GM12865 (cell line): ENCODE measurements at places on chromosomes 16 and 17.

- DNase-seq: no peak
Measured at GRCh38 chr16:59148056-59148768, 414.1 kb upstream of the GOT2 start.

DNA sequence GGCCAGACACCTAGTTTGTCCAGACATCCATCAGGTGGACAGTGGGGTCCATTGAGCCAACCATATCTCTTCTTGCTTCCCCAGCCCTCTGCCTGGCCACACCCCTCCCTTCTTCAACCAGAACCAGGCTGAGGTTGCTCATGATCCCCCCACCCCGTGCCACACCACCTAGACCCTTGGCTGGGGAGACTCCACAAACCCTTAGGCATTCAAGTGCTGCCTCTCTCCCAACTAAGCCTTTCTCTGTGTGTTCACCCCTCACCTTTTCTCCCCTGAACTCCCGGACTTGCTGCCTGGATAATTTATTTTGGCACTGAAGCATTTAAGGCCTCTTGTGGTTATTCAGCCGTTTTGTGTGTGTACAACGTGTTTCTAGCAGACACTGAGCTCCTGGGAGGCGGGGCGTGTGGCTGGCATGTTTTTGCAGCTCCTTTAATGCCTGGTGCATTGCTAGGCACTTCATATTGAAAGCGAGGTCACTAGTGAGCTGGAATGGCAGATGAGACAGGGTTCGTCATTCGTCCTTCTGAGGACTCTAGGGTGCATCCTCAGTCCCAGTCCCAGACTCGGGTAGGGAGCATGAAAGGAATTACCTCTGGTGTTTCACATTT, 28.7 kb downstream of the CACNA1G start:
- no peak for DNase-seq

DNA sequence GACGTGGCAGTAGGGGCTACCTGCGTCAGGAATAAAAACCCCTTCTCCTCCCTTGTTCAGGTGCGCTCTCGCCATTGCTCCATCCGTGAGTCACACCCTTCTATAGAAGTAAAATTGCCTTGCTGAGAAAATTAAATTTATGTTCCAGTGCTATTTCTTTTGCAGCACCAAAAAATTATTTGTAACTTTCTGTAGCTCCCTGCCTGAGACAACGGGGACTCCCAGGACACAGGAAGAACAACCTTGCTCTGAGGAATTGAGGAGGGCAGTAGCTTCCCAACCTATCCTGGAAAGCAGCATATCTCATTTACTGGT, 85.4 kb downstream of the EMP2 start:
- DNase-seq: no peak

- no peak for DNase-seq
Measured at GRCh38 chr17:21174713-21175112, 39.2 kb downstream of the TMEM11 start.

GRCh38 chr16:67150047-67150832, 558 bp downstream of the B3GNT9 start:
- peak; percentile 44 for DNase-seq

- peak; percentile 81 for DNase-seq
Measured at GRCh38 chr17:74457146-74457819, 9.2 kb upstream of the CD300A start.

DNA sequence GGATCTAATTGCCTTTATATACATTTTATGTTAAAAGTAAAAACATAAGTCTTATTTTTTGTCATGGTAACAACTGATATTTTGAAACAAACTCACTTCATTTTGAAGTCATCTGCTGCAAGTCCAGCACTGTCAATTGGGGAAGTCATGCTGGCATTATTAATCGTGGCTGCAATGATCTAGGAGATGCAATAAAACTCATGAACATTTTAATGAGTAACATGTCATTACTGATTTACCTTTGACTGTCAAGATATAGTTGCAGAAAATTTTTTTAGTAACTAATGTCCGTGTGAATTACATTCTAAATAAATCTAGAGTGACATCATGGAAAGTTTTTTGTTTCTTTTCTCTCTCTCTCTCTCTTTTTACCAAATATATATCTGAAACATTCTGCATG, 17.3 kb upstream of the KRT24 start:
- no peak for DNase-seq

DNA sequence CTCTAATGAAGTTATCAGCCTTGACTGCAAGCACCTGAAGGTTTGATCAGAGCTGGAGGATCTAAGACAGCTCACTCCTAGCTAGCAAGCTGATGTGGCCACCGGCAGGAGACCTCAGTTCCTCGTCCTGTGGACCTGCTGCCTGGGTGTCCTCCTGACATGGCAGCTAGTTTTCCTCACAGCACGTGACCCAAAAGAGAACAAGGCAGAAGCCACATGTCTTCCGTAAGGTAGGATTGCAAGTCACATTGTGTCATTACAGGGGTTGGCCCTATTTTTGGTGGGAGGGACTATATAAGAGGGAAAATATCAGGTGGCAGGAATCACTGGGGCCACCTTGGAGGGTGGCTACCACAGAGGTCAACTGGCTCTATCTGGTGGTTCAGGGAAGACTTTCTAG, 18.1 kb upstream of the WWOX start:
- DNase-seq: no peak

DNA sequence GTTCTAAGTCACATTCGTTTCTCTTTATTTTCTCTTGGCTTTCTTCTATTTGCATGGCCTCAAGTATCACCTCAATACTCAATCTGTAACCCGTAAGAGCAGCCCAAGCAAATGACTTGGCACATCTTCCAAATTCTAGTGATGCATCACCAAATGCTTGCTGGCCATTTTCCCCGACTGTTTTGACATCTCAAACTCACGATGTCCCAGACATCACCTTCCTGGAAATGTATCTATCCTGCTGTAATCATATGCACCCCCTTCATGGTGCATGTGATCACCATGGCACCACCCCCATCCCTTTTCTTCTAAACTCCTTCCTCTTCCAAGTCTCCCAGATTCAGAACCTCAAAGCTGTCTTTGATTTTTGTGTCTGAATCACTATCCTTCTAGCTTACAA, 24.0 kb upstream of the ABCA5 start:
- no peak for DNase-seq

DNA sequence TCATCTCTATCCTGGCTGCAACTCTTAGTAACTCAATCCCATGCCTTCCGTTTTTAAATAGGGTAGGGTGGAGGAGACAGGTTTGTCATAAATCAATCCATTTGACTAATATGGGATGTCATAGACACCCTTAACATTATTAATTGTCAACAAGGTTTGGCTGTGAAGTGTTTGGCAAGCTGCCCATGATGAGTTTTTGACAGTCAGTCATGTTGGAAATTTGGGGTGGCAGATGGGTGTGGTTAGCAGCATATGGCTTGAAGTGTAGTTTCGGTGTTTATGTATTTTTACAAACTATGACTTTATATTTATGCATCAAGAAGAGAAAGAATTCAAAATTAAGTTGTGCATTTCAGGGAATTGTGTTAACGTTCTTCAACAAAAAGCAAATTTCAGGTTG, 221.8 kb upstream of the CDH5 start:
- DNase-seq: no peak

DNA sequence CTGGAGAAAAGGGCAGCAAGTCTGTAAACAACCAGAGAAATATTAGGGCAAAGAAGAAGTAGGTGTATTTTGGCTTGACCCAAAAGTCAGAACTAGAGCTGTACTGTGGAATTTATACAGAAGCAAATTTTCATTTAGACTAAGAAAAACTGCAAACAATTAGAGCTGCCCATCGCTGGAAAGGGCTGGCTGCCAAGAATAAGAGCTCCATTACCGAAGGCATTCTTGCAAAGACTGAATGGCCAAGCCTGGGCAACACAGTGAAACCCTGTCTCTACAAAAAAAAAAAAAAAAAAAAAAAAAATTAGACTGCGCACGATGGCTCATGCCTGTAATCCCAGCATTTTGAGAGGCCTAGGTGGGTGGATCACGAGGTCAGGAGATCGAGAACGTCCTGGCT, 53.9 kb upstream of the TMC5 start:
- no peak for DNase-seq

DNA sequence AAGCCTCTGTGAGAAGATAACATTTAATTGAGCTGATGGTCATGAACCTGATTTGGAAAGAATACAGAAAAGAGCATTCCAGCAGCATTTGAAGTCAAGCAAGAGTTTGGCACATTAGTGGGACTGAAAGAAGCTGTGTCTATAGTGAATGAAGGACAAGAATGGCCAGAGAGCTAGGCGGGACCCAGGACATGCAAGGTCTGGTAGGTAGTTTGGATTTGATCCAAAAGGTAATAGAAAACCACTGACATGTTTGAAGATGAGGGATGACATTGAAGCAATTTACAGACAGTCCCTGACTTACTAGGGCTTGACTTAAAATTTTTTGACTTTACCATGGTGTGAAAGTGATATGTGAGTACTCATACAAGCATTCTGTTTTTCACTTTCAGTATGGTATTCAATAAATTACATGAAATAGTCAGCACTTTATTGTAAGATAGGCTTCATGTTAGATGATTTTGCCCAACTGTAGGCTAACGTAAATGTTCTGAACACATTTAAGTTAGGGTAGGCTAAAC, 7.6 kb downstream of the CYB5B start:
- DNase-seq: peak; percentile 26

DNA sequence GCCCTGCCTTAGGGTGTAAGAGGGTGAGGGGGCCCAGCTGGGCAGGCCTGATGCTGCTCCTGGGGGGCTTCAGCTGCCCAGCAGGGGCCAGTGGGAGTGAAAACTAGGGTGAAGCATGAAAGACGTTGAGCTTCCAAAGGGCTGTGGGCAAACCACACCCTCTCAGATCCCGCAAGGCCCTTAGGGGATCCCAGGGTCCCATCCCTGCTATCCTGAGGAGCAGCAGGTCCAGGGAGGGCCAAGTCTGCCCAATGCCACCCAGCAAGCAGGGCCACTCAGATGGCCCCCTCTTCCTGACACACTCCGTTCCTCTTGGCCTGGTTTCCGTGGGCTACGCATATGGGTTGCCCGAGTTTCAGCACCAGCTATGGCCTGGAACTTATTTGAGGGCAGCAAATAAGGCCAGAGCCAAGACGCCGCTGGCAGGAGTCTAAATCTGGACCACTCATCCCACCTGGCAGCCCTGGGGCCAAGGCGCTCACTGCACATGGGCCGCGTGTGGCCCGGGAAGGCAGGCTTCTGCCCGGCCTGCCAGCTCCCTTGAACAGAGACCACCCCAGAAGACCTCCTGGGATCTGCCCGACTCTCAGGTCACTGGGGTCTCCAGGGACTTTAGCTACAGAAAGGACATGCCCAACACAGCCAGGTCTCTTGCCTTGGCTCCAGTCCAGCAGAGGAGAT, 4.2 kb downstream of the ATP2A3 start:
- DNase-seq: no peak

DNA sequence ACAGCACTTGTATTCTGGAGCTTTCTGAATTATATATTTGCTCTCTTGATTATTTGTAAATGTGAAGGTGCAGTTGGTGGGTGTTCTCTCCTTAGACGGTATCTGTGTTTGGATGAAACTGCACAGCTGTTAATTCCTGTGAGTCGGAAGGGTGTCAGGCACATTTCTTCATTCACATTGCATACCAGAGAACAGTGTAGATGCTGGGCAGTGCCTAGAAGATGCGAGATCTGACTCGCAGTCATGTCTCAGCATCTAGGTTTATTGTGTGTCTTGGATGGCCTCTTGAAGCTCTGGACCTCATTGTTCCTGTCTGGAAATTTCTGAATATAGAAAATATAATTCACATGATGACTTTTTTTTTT, 61.2 kb downstream of the CLEC16A start:
- DNase-seq: no peak

DNA sequence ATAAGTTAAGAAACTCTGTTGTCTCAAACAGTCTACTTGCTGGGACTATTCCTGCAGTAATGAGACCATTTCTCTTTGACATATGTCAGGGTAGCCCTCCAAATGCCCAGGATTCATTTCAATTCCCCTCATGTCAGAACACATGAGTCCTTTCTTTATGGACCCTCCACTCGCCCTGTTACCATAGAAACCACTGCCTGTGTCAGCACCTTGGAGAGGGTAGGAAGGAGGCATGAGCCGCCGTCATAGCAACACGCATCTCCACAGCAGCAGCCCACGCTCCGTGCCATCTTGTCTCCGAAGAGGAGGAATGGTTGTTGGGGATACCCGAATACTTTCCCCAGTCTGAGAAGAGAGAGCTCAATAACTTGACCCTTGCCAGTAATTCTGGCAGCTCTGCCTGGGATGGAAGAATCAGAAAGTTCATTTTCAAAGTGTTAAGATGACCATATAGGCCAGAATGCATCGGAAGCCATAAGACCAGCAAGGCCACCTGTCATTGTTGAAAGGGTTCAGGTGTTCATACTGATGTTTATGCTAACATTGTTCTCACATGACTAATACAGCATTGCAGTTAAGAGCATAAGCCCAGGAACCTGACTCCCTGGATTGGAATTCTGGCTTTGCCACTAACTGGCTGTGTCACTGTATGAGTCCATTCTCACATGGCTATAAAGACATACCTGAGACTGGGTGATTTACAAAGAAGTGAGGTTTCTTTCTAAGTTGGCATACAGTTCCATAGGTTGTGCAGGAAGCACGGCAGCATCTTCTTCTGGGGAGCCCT, 141.3 kb downstream of the ABCC12 start:
- DNase-seq: no peak

DNA sequence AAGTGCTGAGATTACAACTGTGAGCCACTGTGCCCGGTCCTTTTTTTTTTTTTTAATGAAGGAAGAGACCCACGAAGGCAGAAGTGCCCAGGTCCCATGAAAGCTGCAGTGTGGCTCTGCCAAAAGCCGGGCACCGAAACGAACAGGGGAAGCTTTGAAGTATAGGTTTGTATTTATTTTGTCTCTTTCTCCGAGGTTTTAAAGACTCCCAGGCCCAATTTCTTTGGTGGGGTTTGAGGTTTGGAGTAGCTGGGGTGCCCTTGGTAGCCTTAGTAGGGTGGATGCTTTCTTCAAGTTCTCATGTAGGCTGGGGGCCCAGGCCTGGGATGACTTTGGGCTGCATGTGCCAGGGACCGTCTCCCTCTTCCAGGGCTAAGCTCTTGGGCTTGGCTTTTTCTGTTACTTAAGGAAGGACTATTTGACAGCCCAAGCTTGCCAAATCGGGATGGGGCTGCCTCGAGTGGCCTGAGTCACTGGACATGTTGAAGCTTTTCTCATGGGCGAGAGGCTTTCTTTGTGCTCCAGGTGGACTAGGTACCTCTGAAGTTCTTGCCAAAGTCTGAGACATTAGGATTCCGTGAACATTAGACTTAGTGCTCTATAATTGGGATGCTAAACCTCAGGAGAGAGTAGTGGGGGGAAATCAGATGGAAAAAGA, 66.3 kb downstream of the WIPI1 start:
- no peak for DNase-seq

DNA sequence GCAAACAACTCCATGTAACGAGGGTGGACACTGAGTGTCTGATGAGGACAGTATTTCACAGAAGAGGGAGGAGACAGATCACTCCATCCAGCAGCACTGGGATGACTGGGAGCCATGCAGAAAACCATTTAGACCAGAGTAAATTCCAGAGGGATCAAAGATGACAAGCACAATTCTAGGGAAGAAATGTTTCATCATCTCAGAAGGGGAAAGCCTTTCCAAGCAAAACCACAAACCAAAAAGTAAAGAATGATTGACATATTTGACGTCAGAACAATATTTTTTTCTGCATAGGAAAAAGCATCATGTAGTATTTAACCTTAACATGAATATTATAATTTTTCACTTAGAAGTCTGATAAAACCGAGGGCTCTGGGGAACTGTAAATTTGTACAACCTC, 4.8 kb downstream of the DNASE1 start:
- no peak for DNase-seq

- DNase-seq: peak; percentile 82
Measured at GRCh38 chr16:75265911-75266701, 14.7 kb upstream of the BCAR1 start.
